ENCODE measurements at places on chromosomes 12 and 14.
A peak's percentile ranks its signal among the peaks of the same experiment; 100 is the strongest.

GRCh38 chr14:81219759-81220579 is 790 bp downstream of the GTF2A1 start:
- DNase-seq: peak; percentile 35

- DNase-seq: no peak
Measured at GRCh38 chr12:54262403-54262925, 17.5 kb downstream of the CBX5 start.

GRCh38 chr14:22276913-22277816 is 311.9 kb downstream of the DAD1 start:
- DNase-seq: no peak

DNA sequence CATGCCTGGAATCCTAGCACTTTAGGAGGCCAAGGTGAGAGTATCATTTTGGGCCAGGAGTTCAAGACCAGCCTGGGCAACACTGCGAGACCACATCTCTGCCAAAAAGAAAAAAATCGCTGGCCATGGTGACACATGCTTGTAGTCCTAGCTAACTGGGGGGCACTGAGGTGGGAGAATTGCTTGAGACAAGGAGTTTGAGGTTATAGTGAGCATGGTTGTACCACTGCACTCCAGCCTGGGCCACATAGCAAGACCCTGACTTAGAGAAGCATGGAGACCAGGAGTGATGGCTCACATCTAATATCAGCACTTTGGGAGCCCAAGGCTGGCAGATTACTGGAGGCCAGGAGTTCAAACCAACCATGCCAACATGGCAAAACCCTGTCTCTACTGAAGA is 9.2 kb downstream of the PTGES3 start:
- DNase-seq: no peak

- no peak for DNase-seq
Measured at GRCh38 chr14:33280646-33281045, 342.0 kb downstream of the NPAS3 start.

- no peak for DNase-seq
Measured at GRCh38 chr14:70515811-70516210, 19.0 kb downstream of the ADAM20 start.

- no peak for DNase-seq
Measured at GRCh38 chr12:95088379-95088778, 15.0 kb upstream of the NR2C1 start.

DNA sequence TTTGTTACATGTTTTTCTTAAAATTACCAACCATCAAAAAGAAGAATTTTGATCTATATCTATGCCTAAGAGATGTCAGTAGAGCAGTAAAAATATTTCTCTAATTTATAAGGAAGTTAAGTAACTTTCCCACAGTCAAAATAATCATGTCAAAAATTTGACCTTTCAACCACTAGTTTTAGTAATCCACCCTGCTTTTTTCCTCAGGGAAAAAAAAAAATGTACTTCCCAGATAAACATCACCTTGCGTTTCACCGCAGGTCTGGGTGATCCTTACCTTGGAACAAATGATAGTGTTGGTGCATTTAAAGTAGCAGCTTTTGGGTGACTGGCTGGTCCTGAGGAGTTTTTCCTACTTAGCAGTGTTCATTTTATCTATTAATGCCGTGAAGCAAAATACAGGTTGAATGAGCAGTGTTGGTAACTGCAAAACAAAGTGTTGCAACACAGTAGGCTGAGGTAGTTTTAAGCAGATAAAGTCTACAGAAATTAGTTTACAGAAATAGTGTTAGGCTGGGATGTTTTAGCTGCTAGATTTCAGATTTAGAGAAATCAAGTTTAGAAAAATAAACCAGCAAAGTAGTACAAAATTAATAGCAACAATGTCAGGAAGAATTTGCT is 137.2 kb upstream of the DNM1L start:
- no peak for DNase-seq

DNA sequence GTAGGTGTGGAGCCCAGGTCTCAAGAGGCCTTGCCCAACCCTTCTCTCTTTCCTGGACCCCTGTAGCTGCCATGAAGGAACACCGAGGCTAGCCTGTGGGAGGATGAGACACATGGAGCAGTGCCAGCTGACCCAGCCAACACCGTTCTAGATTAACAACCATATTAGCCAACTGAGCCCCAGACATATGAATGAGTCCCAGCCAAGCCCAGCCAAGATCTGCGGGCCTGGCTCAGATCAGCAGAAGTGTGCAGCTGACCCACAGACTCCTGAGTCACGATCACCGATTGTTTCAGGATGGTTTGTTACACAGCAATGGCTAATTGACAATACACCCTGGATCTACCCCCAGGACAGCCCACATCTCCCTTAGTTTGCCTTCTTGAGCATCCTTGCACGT is 82.1 kb downstream of the NTF3 start:
- DNase-seq: no peak

GRCh38 chr14:102579696-102580549 is 12.5 kb upstream of the RCOR1 start:
- no peak for DNase-seq

DNA sequence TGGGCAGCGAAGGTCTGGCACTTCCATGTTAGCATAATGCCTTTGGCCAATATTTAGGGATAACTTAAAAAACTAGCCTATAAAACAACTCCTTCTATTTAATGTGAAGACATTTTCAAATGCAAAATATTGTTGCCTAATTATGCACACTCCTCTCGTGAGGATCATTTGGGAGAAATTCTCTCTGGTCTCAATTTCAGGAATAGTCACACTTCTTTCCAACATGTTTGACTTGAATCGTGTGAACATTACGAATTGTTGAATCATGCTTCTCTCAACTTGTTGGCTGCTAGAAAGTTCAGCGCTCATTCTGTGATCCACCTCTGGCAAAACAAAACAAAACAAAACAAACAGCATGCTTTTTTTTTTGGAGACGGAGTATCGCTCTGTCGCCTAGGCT is 313.2 kb downstream of the SEC23A start:
- DNase-seq: no peak

DNA sequence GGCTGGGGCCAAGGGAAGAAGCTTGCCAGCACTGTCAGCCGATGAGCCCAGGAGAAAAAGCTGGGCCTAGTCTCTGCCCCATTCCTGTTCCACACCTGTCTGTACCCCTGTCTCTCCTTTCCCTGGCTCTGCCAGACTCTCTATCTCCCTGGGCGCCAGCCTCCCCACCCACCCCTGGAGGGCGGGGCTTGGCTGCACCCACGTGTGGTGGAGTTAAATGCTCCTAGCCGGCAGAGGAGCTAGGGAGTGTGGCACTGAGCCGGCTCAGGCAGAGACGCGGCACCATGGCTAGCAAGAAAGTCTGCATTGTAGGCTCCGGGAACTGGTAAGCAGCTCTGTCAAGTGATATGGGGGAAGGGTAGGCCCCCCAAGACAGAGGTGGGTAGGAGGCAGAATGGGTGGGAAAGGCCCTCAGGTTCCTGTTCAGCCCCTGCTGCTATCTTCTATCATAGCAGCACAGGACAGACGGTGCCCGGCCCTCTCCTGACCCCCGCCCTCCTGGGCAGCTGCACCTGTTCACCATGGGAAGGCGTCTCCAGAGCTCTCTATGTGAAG is at the start of gene GPD1:
GPD1 (plus strand) TSS at position 242 of the 555 bp plus-strand sequence; CDS start at position 285, 43 bp downstream.
- no peak for DNase-seq

GRCh38 chr12:55972456-55972855 is 1.4 kb upstream of the RAB5B start:
- DNase-seq: no peak

- DNase-seq: no peak
Measured at GRCh38 chr12:106019144-106019543, 119.6 kb downstream of the NUAK1 start.

GRCh38 chr14:30034152-30034551 is 106.5 kb upstream of the PRKD1 start:
- DNase-seq: no peak

DNA sequence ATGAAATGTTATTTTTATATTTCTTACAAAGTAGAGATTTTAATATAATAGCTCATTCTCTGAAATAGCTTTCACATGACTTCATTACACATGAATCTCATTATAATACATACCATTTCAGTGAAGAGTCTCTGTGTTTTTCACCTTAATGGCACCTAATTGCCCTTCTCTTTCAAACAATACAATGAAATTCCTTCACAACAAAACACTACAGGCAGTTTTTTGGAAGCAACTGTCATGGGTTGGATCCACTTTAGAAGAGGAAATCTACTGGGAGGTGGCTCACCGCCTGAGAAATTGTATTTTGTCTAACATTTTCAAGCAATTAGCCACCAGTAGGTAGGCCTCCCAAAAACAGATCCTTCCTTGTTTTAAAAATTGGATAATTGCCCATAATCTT is 40.3 kb upstream of the RGS6 start:
- no peak for DNase-seq

DNA sequence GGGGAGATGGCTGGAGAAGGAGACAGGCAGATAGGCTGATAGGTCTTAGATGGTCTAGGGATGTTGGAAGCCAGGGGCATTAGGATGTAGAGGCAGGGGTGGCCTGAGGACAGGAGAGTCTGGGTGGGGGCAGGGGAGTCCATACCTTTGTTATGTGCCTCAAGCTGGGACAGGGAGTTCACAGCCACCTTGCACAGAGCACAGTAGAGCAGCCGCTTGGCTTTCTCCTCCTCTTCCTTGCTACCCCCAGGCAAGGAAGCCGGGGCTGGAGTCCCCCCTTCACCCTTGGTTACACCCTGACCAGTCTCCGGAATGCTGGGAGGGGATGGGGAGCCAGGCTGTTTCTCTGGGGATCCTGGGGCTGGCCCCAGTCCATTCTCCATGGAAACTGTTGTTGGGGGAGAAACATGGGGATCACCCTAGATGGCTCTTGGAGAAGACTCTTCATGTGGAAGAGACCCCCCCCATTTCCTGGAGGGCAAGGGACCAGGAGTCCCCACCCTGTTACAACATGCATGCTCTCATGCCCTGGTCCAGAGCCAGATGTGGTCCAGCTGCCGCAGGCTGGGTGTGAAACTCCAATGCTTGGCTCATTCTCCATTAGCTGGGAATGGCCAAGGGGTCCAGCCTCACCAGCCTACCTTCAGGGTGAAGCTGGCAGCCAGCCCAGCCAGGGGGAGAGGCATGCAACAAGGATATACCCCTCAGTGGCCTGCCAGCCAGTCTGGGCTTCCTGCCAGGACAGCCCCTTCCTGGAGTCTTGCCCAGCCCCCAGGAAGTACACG is 7.2 kb upstream of the GPR84 start:
- no peak for DNase-seq

GRCh38 chr14:102164241-102164641 is 24.5 kb downstream of the WDR20 start:
- DNase-seq: no peak

DNA sequence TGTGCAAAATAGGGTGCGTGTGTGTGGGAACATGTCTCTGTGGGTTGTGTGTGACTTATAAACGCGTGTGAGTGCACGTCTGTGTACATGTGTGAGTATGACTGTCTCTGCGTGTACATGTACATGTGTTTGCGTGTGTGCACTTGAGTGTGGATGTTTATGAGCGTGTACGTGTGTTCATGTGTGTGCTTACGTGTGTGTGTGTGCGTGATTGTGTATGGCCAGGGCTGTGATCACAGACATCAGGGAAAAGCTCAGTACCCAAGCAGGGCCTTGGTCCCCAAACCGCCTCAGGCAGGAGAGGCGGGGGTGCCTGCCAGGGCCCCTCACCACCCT is 326.3 kb upstream of the DIO3 start:
- DNase-seq: no peak

DNA sequence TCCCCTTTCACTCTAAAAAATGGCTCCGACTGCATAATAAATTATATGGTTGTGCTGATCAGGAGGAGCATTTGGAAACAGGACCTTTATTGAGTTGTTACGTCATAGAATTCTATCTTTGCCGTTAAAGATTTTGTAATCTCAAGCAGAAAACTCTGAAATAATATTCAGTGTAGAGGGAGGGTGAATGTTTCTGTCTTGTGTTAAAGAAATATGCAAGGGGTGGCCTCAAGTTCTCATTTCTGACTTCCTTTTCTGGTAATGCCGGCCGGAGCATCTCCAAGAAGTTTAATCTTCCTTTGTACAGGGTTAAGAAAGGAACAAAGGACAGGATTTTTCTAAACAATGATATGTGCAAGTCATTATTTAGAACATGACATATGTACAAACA is 165.1 kb downstream of the SLC38A4 start:
- DNase-seq: no peak

- no peak for DNase-seq
Measured at GRCh38 chr12:121861636-121862254, 3.1 kb upstream of the HPD start.

- DNase-seq: no peak
Measured at GRCh38 chr14:77791225-77791600, 8.7 kb upstream of the ADCK1 start.
